Activated CD4-positive, alpha-beta T cell treated with anti-CD3 and anti-CD28 coated beads for 36 hours (primary cell): ENCODE measurements at places on chromosomes 6 and 20. TPM values are rescaled to one million over a fixed set of nuclear protein-coding genes. Genes with fewer than 3 reads are reported as not detected.
A peak's percentile ranks its signal among the peaks of the same experiment; 100 is the strongest.

DNA sequence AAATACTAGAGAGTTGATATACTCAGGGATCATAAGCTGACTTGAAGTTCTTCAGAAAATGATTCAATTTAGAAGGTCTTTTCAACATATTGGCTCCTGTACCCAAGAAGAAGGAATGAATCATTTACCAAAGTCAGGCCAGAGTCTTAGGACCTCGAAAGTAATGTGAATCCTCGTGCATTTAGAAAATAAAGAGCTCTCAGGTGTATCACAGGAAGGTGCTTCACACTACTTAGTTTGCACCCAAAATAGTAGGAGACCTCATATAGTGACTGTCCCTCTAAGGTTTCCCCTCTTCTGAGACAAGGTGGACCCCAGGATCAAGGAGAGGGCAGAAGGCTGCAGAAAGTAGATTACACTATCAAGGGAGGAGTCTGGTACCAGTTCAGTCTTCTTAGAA is 71.8 kb downstream of the F13A1 start:
- DNase-seq = no peak

GRCh38 chr6:24228681-24229255 is 102.8 kb downstream of the NRSN1 start:
- DNase-seq = no peak

IPCEF1 gene
- total RNA-seq = 11.6 TPM

DNA sequence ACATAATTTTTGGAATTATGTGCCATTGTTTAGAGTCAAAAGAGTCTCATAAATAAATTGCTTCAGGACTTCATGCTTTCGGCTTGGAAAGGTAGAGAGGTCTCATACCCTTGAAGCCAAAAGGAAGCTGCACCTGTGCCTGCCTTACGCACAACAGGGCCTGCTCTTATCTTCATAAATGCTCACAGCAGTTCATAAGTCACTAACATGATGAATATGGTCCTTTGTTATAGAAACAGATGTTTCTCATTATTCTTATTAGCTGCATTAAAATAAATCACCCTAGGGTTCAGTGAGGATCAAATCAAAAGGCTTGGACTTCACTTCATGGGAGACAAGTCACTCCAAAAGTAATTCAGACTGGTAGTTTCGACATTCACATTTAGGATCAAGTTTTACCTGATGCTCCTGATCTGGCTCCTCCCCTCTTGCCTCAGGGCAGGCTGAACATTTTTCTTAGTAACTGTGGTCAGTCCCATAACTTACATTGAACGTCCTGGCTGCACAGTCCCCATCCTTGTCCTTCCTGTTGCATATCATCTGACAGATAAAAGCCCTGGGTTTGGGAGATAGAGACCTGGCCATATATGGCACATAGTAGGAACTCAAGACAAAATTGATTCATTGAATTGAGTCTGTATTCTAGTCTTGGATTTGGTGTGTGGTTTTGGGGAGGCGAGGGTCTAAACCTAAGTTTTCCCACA is 20.7 kb upstream of the SH3BGRL2 start:
- no peak for DNase-seq

DNA sequence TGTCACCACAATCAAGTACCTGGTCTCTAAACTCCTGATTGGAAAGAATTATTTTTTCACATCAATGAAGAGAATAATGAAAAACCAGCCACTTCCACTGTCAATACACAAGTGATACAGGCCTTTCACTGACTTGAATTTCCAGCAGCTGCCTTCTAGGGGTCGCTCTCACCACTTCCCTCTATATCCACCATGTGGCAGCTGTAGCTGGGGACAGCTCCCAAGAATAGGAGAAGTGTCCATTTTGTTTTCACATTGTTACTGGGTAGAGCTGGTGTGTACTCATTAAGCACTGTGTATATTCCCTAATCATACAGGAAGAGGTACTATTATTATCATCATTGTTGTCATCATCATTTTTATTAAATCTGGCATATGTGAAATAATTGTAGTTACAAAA is 438.4 kb upstream of the SPTLC3 start:
- DNase-seq = peak; percentile 8

- DNase-seq = no peak
Measured at GRCh38 chr6:168452685-168453377, 11.8 kb downstream of the SMOC2 start.

DNA sequence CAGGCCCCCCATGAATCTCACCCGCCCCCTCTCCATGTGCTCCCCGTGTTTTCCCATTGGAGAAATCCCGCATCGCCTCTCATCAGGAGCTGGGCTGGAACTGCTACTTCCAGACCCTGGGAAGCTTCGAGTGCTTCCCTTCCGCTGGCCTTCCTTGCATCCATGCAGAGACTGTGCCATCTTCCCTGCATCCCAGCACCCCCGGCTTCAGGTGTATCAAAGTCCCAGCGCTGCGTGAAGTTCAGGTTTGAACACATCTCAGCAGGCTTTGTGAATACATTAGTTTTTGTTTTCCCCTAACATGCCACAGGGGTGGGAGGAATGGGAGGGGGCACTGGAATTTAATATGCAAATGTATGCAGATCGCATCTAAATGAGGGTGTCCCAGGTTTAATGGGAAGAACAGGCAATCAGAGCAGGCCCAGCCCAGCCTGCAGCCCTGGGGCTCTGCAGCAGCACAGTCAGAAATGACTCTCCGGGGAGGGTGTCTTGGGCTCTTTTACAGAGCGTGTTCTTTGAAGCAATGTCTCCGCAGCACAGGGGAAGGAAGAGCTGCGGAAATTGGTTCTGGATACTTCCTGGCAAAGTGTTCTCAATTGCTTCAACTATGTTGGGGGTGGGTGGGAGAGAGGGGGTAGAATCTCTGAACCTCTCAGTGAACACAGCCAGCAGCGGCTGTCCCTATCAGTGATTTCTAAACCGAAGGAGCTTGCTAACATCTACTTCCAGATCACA is 8.3 kb upstream of the MMP9 start:
- DNase-seq = peak; percentile 56

DNA sequence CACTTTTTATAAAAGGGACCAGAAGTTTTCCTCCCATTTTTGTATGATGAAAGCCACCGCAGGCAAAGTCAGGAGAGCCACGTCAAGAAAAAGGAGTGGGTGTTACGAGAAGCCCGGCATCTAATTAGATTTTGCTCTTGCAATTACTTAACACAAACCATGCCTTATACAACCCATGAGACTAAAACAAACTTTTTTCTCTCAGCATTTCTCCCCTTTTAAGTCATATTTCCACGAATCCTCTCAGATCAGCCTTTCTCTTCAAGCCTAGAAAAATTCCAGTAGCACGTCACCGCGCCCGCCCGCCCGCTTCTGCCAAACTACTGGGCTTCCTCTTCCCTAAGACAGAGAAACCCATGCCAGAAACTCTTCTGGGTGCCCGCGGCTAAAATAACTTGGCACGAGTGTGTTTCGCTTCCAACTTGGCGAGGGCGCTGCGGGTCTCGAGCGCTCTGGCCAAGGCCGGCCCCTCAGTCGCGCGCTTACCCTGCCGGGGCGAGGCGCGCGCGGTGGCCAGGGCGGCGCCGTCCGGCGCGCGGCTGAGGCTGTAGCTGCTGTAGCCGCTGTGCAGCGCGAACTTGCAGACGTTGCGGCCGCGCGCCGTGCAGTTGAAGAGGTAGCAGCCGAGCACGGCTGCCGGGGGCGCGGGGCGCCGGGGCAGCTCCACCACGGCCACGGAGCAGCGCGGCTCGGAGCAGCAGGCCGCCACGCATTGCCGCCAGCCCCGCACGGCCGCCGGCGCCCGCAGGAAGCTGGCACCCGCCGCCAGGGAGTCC is 1.0 kb downstream of the LRP11 start:
- peak; percentile 59 for DNase-seq

PHACTR1 gene
- 0.07 TPM for total RNA-seq

GRCh38 chr20:62010551-62011402 is 54.9 kb downstream of the TAF4 start:
- DNase-seq = peak; percentile 75

- no peak for DNase-seq
Measured at GRCh38 chr20:20463933-20464374, 96.0 kb downstream of the INSM1 start.

DNA sequence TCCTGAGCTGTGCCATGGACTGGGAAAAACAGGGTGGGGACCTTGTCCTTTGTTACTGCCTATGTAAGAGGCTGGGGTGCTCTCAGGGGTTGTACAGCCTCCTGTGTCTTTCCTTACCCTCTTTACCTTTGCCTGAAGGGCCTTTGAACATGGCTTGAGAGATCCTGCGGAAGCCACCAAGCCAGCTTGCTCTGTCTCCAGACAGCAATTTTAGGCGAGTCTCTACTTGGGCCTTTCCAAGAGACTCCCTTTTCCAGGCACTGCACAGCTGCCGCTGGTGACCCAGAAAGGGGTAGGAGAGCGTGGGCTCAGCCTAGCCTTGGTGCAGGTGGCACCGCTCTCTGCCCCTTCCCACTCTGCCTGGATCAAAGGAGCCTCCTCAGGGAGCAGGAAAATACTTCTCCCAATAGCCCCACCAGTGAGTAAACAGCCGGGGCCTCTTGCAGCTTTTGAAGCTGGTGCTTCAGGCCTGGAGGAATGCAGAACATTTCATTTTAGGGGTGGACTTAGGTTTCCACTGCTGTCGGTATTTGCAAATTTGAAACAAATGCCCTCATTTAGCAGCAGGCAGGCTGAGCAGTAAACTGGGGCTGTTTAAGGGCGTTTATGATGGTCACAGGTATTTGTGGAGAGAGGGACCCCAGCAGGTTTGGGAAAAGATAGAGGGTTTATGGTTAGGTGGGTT is 13.9 kb downstream of the PTK7 start:
- DNase-seq = no peak

DNA sequence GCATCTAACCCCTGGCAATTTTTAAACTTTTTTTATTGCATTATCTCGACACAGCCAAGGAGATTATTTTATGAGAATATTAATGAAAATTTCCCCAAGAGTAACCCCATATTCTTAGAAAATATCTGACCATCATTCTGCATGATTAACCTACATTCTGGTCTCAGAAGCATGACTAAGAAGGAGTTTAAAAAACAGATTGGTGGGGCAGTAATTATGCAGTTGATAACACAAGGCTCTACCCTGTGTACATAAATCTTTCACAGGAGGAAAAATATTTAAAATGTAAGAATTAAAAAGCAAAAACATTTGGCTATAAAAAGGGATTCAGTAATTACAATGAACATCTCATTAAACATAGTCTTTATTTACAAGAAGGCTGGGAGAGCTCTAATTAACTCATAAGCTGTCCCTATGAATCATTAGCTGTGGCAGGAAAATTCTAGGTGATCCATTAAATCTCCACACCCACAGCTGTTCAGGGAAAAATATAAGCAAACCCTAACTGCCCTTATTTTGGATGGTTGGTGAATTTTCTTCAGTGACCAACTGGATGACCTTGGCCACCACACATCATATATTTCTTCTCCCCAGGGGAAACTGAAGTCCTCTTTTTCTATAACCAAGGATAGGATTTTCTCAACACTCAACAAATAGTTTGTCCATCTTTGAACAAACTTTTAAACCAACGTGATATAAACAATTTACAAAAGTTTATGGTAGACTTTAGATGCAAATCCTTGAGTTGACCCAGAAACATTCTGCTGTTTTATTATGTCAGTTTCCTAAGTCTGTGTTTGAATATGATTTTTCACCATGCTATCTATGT is 59.5 kb downstream of the PDE7B start:
- DNase-seq = no peak

DNA sequence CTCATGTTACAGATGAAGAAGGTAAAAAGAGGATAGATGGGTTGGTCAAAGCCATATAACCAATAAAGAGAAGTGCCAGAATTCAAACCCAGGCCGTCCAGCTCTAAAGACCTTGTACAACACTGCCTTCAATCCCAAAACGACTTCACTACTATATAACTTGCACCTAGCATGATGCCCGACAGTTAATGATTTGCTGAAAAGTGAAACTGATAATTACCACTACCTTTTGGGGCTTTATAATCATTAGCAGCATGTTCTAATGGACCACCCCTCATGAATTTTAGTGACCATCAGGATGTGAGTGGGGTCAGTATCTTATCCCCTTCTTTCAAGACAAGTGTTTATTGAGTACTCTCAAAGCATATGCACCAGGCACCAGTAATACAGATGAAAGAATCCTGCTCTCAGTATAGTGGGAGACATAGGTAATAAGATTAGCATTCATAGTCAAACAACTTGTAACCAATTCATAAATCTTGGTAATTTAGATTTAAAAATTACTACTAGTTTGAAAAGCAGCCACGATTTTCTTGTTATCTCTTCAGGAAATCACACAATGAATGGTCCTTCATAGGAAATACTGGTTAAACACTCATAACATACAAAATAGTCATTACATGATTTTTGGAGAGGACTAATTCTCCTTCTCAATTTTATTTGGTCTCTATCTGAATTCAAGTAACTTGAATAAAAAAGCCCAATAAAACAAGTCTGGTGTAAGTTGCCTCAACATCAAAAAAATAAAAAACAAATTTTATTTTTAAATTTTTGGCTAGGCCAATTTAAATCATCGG is 98.0 kb downstream of the EPB41L2 start:
- no peak for DNase-seq

RTF2 gene
- 80.8 TPM for total RNA-seq
